ENCODE measurements at places on chromosomes 3 and 15.

DNA sequence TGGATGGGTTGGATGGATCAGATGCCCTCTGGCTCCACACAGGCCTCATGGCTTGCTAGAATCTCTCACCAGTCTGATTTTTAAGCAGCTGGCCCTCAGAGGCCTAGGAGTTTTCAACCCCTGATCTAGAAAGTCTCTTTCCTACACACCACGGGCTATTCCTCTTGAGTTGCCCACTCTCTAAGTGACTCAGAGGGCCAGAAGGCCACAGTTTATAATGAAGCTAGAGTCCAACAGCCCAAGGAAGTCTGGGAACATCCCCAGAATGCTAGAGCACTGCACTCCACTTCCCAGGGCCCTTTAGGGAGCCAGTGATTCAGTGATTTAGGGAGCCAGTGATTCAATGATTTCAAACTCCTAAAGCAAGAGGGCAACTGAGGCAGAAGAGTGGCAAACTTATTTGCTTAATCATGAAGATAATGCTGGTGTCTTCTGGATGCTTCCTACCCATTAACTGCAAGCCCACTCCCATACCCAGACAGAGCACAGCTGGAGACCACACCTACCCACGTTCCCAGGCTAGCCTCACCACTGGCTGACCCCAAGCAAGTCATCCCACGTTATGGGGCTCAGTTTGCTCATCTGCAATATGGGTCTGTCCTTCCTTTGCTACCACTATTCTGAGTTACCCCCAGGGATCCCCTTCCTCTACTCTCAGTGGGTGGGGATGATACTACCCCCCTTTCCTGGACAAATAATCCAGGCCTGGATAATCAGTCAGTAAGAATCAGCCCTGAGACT lies 36.7 kb downstream of the ABTB1 start:
- DNase-seq: no peak

GRCh38 chr3:46423588-46423987 lies 16.5 kb downstream of the CCRL2 start:
- DNase-seq: no peak

DNA sequence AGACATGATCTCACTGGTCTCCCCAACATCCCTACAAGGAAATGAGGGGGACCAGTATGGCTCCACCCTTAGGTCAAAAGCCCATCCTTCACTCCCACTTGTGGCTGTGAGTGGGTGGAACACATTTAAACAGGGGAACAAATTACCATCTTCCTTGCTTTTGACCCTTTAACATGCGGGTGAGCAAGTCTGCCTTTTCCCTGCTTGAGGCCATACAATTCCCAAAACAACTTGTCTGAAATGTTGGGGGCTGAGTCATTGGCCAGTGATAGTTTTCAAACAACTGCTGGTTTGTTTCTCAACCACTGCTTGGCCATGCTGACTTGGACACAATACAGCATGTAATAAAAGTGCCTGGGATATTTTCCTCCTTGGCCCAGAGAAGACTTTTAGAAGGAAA lies 39.6 kb downstream of the COL8A1 start:
- no peak for DNase-seq

- DNase-seq: no peak
Measured at GRCh38 chr3:143170676-143171075, 51.1 kb downstream of the CHST2 start.
